ENCODE measurements at places on chromosomes 4 and X.
A peak's percentile ranks its signal among the peaks of the same experiment; 100 is the strongest.

DNA sequence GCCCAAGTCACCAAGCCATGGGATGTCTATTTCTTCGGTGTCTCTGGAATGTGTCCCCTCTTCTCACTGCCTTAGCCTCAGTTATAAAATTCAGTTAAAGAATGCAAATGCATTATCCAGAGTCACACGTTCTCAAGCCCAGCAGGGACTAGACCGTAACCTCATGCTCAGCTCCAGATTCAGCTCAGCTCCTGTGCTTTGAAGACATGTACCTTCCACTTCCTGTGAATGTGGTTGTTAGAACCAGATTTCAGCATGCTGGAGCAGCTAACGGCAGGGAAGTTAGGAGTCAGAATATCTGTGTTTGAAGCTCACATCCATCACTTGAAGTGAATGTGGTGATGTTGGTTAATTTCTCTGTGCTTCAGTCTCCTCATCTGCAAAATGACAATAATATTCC lies 26.7 kb downstream of the GEMIN8 start:
- DNase-seq: no peak

DNA sequence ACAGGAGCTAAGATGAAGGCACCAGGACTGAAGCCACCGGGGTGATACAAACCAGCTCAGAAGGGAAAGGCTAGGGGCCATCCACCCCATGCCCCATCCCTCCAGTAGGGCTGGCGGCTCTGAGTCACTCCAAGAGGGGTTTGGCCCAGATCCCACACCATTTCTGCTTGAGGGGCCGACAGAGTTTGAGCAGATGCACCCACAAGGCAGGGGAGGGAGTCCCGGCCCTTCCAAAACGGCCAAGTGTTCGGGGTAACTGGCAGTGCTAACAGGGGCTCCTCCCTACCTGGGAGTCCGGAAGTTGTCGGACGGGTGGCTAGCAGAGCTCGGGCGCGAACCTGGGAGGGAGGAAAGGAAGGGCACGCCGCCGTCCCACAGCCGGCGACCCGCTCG lies 412 bp downstream of the SLC10A3 start:
- peak; percentile 53 for DNase-seq

DNA sequence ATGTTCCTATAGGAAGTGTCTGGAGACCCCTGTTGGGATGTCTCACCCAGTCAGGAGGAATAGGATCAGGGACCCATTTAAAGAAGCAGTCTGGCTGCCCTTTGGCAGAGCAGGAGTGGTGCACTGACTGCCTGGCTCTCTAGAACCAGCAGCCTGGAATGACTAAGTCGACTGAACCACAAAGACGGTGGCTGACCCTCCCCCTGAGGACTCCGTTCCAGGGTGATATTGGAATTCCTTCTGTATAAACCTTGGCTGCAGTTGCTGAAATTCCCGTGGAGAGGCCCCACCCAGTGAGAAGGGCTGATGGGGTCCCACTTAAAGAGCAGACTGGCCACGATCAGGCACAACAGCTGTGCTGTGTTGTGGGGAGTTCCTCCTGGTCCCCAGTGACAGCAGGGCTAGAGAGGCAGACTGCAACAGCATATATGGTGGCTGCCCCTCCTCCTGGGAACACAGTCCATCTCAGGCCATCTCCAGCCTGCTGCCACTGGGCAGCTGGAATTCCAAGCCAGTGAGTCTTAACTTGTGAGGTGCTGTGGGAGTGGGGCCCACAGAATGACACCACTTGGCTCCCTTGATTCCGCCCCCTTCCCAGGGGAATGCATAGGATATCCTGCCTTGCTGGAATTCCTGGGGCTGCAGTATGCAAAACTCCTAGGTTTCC lies 41.8 kb upstream of the RLIM start:
- no peak for DNase-seq

DNA sequence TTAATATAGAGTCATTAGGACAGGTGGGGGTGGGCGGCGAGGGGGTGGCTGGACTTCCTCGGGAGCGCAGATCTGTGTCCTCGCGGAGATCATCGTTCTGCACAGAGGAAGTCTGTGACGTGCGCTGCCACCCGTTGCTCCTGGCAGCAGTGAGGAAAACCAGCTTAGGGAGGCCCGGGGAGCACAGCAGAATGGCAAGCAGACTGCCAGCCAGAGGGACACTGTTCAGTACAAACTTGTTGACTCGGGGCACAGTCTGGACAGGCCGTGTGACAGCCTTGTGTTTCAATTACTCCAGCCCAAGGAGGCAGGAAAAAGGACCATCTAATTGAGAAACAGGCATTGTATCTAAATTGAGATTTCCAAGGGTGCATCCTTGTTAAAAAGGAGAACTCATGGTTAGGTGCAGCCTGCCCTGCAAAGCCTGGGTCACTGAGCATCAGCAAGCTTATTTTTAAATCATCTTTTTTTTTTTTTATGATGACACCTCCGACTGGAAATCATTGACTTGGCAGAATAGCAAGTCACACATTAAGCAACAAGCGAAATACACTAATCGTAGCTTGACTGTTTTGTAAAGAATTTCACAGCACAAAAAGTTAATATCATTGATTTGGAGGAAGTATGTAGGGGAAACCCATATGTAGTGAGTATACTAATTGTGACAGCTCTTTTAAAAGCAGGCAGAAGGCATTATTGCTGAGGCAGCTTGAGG lies 512.0 kb upstream of the FAT1 start:
- no peak for DNase-seq

DNA sequence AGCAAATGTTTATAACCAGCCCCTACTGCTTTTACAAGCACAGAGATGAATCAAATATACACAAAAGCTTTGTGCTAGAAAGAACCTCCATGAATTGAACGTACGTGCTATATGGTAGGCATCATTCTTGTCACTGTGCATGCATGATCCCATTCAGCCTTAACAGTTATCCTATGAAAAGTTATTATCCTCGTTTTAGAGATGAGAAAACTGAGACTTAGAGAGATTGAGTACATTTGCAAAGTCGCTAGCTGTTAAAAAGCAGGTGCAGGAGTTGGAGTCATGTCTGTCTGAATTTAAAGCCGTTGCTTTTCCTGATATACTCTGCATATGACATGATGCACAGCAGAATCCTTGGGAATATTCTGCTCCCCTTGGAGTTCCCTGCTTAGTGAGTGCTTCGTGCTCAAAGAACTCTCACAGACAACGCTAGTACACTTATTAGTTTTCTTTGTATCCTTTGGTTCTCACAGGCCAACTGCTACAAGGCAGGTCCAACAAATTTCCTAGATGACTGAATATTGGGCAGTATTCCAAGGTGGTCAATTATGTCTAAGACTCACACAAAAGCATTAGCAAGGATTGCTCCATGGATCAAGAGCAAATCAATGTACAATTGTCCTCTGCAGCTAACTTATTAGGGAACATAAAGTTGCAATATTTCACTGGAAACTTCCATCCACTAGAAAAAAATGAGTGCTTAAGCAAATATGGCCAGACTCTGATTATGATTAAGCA lies 42.8 kb upstream of the TRIM2 start:
- DNase-seq: no peak

- DNase-seq: no peak
These were observed 1166.3 kb upstream of the ADGRL3 start for GRCh38 chr4:60033826-60034225.

GRCh38 chrX:129741880-129742758 lies 3.3 kb downstream of the XPNPEP2 start:
- DNase-seq: no peak

DNA sequence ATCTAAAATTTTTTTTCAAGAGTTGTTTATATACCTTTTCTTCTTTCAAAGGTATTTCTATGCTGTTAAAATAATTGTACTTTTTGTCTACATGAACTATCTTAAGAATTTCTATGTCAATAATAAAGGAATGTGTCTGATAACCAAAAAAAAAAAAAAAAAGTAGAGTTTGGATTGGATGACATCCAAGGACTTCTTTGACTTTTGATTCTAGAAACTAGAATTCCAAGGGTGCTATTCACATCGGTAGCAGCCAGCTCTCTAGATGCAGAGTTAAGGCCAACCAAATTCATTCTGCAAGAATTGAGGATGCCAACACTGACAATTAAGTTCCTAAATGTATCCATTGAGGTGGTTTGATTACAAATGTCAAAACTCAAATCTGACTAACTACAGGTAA lies 42.0 kb upstream of the PRKG2 start:
- DNase-seq: no peak

DNA sequence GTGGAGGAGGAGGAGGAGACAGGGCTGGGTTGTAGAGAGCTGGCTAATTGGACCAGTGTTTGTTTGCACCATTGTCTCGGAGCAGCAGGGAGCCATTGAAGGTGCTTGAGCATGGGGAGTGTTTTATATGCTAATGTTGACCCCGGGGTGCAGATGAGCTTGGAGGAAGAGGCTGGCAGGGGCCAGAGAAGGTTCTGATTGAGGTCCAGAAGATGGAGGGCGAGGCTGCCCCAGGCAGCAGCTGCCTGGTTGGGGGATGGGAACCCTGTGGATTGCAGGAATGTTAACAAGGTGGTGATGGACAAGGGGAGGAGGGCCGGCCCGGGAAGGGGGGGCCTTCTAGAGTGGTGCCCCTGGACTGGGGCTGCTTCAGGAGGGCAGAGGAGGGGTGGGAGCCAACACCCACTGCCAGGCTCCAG lies 18.0 kb downstream of the DOK7 start:
- peak; percentile 84 for DNase-seq

- DNase-seq: no peak
These were observed 531.1 kb upstream of the SLIT2 start for GRCh38 chr4:19720610-19721009.

- DNase-seq: no peak
These were observed 73.5 kb upstream of the RAP2C start for GRCh38 chrX:132292793-132293192.

- peak; percentile 57 for DNase-seq
These were observed 934.5 kb upstream of the TENM3 start for GRCh38 chr4:181308476-181309312.

DNA sequence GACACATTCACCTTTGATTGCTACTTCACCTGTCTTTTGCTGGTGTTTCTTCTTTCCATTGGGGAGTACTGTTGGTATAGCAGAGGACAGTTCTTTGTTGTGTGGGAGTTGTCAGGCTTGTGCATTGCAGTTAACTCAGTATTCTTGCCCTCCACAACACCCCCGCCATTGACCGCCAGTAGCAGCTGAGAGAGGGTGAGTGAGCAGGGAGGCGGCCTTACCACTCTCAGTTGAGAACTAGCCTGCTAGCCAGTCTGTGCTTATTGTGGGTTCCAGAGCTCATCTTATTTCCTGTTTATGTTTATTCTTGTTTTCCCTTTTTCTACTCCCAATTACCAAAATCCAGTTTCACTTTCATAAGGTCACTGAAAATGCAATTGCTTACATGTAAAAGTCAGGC lies 52.2 kb downstream of the STIM2 start:
- DNase-seq: no peak

- no peak for DNase-seq
These were observed 263.6 kb downstream of the PTTG2 start for GRCh38 chr4:38223782-38224236.

DNA sequence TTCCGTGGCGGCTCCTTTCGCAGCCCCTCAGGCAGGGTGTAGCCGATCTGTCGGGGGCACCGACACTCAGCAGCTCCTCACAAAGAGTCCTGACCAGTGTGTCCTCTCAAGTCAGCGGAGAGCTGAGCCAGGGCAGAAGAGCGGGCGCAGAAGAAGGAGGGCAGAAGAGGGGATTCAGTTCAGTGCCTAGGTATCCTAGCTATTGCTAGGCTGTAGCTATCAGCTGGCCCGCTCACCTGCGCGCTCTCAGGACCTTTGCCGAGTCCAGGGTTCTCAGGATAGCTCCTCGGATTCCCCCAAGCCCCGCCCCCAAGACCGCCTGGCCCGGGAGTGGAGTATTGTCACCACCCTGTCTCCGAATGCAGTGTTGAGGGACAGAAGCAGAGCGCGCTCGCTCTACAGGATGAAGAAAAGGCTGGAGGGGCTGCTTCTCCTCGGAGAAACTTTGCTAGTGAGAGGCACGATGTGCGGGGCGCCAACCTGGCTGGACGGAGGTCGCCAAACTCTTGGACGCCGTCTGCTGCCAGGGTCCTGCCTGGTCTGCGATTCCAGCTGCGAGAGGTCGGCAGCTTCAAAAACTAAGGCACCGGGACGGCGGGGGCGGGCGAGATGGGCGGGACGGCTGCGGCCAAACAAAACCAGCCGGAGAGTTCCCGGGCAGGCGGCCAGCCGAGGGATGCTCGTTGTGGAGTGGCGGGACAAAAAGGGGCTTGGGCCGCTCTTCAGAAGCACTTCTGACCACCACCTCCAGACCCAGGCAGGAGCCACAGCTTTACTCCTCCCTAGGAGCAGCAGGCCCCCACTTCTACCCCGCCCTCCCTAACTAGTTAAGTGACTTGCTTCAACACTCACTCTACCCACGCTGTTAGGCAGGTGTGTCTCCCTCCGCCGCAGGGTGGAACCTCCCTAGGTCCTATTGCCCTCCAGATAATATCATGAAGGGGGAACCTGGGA lies at the start of gene XKRX:
TSS of gene XKRX (minus strand) at position 258 of the 954 bp plus-strand sequence. CDS start 613 bp downstream, outside the sequence.
- peak; percentile 49 for DNase-seq

- peak; percentile 94 for DNase-seq
These were observed 117.3 kb upstream of the NOCT start for GRCh38 chr4:138898282-138898681.

GRCh38 chr4:16262188-16262587 lies 35.9 kb upstream of the TAPT1 start:
- no peak for DNase-seq

DNA sequence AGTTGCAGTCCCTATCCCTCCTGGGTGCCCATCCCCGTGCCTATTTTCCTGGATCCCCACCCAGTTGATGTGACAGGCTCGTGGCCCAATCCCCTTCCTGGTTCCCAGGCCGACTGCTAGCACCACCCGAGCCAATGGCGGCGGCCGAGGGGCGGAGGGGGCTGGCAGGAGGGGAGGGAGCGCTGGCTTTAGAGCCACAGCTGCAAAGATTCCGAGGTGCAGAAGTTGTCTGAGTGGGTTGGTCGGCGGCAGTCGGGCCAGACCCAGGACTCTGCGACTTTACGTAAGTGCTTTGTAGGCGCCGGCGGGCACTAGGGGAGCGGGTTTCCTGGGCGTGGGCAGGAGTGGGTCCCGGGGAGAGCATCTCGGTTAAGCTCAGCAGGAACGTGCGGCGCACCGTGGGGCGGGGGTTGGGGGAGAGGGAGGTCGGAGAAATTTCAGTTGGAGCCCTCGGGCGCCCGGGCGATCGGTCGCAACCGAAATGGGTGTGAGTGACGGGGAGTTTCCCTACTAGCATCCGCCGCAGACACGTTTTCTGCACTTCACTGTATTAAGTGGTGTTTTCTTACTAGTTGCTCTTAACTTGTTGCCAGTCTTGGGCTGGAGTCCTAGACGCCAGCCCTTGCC lies at the start of gene PLS3:
TSS of gene PLS3 (plus strand) at position 197 of the 627 bp plus-strand sequence. CDS start 49,077 bp downstream, outside the sequence.
- DNase-seq: peak; percentile 81

GRCh38 chrX:39613997-39614679 lies 483.6 kb downstream of the BCOR start:
- DNase-seq: peak; percentile 20

- DNase-seq: no peak
These were observed 154.0 kb downstream of the UGT8 start for GRCh38 chr4:114752391-114753165.

GRCh38 chr4:174427571-174428140 lies 94.6 kb downstream of the HPGD start:
- DNase-seq: no peak

DNA sequence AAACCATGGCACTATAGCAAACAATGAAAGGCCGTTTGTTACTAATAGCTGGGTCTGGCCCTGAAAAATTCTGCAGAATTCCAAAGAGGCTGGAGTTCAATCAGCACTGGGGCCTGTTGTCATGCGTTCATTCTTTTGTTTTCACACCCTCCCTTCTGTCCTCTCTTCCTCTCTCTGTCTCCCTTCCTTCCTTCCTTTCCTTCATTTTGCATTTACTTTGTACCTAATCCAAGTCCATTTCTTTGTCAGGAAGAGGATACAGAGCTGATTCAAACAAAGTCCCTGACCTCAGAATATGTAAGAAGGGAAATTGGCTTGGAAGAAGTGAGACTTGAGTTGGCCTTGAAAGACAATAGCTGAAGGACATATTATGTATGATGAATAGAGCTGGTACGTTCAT lies 119.6 kb upstream of the LDB2 start:
- DNase-seq: no peak
